ENCODE measurements at places on chromosomes 13 and 19. TPM values are rescaled to one million over a fixed set of nuclear protein-coding genes. Genes with fewer than 3 reads are reported as not detected.

DNA sequence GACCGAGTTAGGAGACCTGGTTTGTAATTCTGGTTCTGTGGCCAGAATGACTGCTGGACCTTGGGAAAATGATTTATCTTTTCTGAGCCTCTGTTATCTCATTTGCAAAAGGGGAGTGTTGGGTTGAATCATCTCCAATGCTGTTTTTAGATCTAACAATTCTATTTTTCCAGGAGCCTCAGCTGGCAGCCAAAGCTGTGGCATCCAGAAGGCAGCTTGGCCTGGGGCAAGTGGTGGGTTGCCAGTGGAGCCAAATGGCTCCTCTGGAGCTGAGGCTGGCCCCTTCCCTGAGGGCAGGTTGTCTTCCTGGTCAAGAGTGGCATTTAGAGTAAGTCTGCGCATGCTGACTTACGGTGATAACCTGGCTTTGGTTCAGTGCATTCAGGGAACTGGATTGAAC lies 21.3 kb downstream of the B3GLCT start:
- DNase-seq: no peak

- no peak for DNase-seq
Measured at GRCh38 chr19:33286899-33287298, 15.4 kb downstream of the CEBPA start.

The PTH2 gene
- polyA plus RNA-seq: not detected

DNA sequence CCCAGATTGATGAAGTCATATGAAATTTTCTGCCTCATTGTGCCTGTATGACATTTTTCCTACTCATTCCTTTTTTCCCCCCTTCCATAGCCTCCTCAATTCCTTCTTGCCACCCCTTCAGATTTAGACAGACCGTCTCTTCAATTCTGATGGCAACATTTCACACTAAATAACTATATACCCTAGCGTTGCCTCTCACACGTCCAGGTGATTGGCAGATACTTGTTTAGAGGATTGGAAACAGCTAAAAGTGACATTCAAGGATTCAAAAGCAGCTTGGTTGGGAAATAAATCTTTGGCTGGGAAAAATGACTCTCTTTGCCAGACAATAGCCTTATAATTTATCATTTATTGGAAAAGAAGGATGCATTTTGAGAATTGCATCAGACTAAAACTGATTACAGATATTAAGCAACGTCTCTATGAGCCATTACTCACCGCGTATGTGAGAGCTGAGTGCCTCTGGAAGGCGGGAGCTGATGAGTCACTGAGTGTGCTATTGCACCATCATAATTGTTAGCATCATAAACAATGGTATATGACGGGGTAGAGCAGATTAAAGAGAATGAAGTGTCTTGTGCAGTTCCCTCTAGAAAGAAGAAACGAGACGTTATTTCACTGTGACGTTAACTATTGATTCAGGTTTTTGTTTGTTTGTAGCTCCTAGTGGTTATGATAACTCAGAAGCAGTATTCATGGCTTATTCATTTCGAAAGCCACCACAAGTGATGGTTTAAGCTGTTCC lies 61.1 kb upstream of the FAM216B start:
- no peak for DNase-seq

The FKBP8 gene
- 86.0 TPM for polyA plus RNA-seq

GRCh38 chr13:41457589-41458186 lies 338 bp downstream of the RGCC start:
- DNase-seq: no peak
